Aorta (tissue), 5 donors: ENCODE measurements at places on chromosomes 16 and 17. TPM values are rescaled to one million over a fixed set of nuclear protein-coding genes. Genes with fewer than 3 reads are reported as not detected.

Gene NLRC5
- total RNA-seq, result 82.9 TPM

Gene MVD
- 26.0 TPM for total RNA-seq

Gene ALG1
- total RNA-seq, result 15.6 TPM

DNA sequence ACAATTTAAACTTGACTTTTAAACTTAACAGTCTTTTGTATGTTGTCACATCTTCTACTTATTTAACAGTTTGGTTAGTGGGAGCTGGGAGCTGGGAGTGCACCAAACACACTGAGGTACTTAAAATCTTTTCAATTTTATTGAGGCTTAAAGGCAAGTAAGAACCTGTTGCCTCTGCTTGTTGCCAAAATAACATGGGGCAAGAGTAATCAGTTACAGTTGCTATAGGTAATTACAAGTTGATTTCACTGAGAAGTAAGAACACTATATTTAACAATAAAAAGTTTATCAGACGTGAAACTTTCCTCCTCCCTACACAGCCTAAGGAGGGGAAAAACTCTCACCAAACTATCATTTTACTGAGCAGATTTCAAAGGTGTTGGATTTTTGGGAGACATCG lies 135.2 kb downstream of the FTO start:
- H3K36me3 ChIP-seq, result no peaks in the 10 kb centered on the region
- peaks cover 6% of the 10 kb centered on the region for H3K4me1 ChIP-seq
- H3K27me3 ChIP-seq, result no peaks in the 10 kb centered on the region

DNA sequence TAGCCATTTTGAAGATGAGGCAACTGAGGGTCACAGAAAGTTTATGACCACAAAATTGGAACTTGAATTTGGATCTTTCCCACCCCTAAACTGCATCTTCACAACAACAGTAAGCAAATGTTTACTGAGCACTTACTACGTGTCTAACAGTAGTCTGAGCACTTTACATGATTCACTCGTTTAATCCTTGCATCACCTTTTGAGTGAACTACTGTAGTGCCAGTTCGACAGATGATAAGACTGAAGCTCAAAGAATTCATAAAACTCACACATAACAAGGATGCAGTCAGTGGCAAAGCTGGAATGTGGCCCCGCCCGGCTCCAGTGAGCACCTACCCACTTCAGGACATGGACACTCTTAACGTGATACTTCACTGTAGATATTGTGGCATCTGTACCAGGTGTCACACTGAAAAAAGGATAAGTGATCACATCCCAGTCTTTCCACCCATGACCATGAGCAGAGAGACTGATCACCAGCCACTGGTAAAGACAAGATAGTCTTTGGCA lies 36.0 kb upstream of the HLF start:
- no peaks in the 10 kb centered on the region for H3K4me1 ChIP-seq
- no peaks in the 10 kb centered on the region for H3K36me3 ChIP-seq
- no peak overlapping the region for H3K27ac ChIP-seq
- DNase-seq, result no peak

DNA sequence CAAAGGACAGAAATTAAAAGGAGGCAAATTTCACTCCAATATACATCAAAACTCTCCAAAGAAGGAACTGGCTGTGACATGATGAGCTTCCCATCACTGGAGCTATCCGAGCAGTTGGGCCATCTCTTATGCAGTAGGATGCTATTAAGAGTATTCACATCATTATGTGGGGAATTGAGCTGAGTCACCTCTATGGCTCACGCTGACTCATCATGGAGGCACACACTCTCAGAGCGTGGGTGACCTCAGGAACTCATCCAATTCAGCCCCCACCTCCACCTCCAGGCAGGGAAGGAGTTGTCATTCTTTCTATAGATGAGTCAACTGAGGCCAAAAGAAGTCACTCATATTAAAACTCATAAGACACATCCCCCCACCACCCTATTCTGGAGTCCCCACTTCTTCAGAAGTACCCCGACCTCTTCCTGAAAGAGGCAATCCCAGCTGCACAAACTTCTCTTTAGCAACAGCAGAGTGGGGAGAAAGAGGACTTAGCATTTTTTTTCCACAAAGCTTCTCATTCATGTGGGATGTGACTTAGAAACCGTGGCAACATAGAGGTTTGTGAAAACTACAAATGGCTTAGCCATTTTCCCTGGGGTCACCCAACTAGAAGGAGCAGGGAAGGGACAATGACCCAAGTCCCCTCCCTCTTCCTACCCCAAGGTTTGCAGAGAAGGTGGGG lies 32.5 kb downstream of the ABCC12 start:
- no peak overlapping the region for H3K4me3 ChIP-seq
- H3K27ac ChIP-seq, result no peak overlapping the region
- no peaks in the 10 kb centered on the region for H3K36me3 ChIP-seq
- H3K27me3 ChIP-seq, result no peaks in the 10 kb centered on the region

DNA sequence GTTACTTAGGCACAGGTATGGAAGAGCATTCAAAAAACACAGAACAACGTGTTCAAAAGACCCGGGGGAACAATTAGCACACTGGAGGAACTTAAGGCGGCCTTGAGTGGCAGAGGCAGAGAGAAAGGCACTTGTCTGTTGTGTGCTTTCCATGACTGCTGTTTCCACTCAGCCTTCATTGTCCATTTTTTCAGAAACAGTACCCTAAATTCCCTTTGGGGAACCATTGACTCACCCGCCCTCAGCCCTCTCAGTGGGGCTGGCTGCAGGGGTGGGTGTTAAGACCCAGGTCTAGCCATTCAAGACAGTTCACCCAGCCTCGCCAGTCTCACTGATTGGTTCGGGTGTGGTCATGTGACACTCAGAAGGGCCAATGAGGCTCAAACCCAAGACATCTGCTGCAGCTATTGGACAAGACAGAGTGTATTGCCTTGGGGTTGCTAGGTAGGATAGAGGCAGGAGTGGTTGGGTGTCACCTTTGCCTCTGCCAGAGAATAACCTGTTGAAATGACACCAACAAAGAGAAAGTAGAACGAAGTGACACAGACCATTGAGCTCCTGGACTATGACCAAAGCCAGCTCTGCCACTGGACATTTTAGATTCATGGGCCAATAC lies 19.6 kb upstream of the CEP20 start:
- peak; percentile 25 for DNase-seq
- H3K27ac ChIP-seq, result no peak overlapping the region
- H3K4me3 ChIP-seq, result no peak overlapping the region
- no peaks in the 10 kb centered on the region for H3K36me3 ChIP-seq
- no peaks in the 10 kb centered on the region for H3K4me1 ChIP-seq

GRCh38 chr17:47692137-47692894 lies 1.6 kb upstream of the TBKBP1 start:
- DNase-seq, result no peak
- H3K36me3 ChIP-seq, result no peaks in the 10 kb centered on the region
- H3K4me1 ChIP-seq, result no peaks in the 10 kb centered on the region
- no peak overlapping the region for H3K4me3 ChIP-seq

DNA sequence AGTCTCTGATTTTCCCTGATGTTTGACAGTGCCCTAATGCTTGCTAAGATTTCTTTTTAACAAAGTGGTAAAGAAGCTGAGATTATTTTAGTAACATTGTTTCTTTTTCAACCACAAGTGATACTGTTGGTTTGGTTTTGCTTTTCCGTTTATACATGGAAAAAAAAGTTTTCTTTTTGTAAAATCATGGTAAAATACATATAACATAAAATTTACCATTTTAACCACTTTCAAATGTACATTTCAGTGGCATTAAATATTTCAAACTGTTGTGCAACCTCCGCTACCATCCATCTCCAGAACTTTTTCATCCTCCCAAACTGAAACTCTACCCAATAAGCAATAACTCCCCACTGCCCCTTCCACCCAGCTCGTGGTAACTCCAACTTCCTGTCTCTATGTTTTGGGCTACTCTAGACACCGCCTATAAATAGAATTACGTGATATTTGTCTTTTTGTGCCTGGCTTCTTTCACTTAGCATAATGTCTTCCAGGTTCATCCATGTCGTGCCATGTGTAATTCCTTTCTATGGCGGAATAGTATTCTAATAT lies 4.6 kb downstream of the CIITA start:
- no peaks in the 10 kb centered on the region for H3K36me3 ChIP-seq
- no peak overlapping the region for H3K27ac ChIP-seq
- H3K27me3 ChIP-seq, result no peaks in the 10 kb centered on the region
- no peaks in the 10 kb centered on the region for H3K4me1 ChIP-seq
- no peak overlapping the region for H3K4me3 ChIP-seq
- DNase-seq, result peak; percentile 8

- H3K27ac ChIP-seq, result peak overlapping the region; percentile 2
- H3K4me1 ChIP-seq, result peaks cover 2% of the 10 kb centered on the region
- peak; percentile 79 for DNase-seq
- no peaks in the 10 kb centered on the region for H3K36me3 ChIP-seq
- no peak overlapping the region for H3K4me3 ChIP-seq
Observed at GRCh38 chr17:77318491-77319210, 177.9 kb downstream of the SEC14L1 start.

- H3K36me3 ChIP-seq, result no peaks in the 10 kb centered on the region
- H3K27ac ChIP-seq, result no peak overlapping the region
- H3K27me3 ChIP-seq, result no peaks in the 10 kb centered on the region
- DNase-seq, result no peak
Observed at GRCh38 chr16:21659124-21659523, 4.6 kb upstream of the OTOA start.

GRCh38 chr17:6092903-6093468 lies 22.8 kb downstream of the WSCD1 start:
- no peaks in the 10 kb centered on the region for H3K36me3 ChIP-seq
- H3K27ac ChIP-seq, result no peak overlapping the region
- H3K27me3 ChIP-seq, result no peaks in the 10 kb centered on the region
- no peak overlapping the region for H3K4me3 ChIP-seq
- H3K4me1 ChIP-seq, result no peaks in the 10 kb centered on the region

GRCh38 chr16:15523092-15523541 lies 88.7 kb downstream of the BMERB1 start:
- no peaks in the 10 kb centered on the region for H3K4me1 ChIP-seq
- no peak overlapping the region for H3K4me3 ChIP-seq
- no peaks in the 10 kb centered on the region for H3K27me3 ChIP-seq

DNA sequence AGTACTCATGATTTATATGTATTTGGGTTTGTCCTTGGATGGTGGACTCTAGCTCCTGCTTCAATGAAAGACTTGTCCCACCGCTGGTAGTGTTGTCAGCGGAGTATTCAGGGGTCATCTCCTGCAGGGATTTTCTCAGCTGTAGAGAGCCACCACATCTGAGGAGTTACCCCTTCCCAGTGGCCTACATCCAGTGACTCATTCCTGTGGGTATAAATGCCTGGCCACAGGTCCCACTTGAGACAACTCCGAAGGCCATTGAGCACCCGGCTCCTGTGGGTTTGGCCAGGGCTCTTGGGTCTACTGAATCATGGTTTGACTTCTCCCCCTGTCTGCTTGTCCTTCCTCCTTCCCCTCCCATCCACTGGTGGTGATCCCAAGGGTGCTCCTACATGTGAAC lies 34.6 kb upstream of the WSB1 start:
- H3K27me3 ChIP-seq, result no peaks in the 10 kb centered on the region
- H3K4me3 ChIP-seq, result no peak overlapping the region
- peaks cover 2% of the 10 kb centered on the region for H3K4me1 ChIP-seq
- DNase-seq, result no peak
- no peaks in the 10 kb centered on the region for H3K36me3 ChIP-seq
- no peak overlapping the region for H3K27ac ChIP-seq

DNA sequence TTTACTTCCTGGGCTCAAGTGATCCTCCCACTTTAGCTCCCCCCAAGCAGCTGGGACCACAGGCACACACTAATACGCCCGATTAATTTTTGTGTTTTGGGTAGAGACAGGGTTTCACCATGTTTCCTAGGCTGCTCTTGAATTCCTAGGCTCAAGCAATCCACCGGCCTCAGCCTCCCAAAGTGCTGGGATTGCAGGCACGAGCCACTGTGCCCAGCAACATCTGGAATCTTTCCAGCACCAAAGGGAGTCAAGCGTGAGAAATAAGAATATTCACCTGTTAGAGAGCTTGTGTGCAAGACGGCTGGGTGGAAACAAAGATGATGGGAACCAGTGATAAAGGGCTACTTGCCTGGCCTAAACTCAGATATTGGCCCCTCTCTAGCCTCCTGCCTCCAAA lies 14.2 kb upstream of the ALOX12B start:
- no peaks in the 10 kb centered on the region for H3K36me3 ChIP-seq
- DNase-seq, result no peak
- H3K27me3 ChIP-seq, result no peaks in the 10 kb centered on the region
- no peak overlapping the region for H3K4me3 ChIP-seq
